Muscle of leg (tissue), 16 donors: ENCODE measurements at places on chromosomes 13 and 19.

- no peak for DNase-seq
These were observed 1210.0 kb downstream of the SLITRK1 start for GRCh38 chr13:82672248-82672647.

- no peak for DNase-seq
These were observed 1388.0 kb downstream of the EFNB2 start for GRCh38 chr13:105147461-105147860.

DNA sequence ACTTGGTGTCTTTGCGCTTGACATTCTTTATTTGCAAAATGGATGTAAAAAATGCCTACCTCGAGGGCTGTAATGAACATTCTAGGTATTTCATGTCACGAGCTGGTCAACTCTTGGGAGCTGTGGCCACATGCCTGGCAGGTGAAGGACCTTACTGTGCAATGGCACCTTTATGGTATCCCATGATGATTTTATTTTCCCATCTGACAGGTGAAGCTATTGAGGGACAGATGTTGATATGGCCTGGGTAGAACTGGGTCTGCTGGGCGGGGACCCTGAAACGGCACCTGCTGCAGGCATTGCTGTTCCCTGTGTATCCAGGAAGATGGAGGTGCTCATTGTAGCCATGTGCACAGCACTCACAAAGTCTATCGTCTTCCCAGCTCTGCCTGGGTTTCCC is 332.2 kb downstream of the TEX29 start:
- no peak for DNase-seq

GRCh38 chr13:52955472-52955874 is 73.1 kb upstream of the OLFM4 start:
- DNase-seq = no peak

DNA sequence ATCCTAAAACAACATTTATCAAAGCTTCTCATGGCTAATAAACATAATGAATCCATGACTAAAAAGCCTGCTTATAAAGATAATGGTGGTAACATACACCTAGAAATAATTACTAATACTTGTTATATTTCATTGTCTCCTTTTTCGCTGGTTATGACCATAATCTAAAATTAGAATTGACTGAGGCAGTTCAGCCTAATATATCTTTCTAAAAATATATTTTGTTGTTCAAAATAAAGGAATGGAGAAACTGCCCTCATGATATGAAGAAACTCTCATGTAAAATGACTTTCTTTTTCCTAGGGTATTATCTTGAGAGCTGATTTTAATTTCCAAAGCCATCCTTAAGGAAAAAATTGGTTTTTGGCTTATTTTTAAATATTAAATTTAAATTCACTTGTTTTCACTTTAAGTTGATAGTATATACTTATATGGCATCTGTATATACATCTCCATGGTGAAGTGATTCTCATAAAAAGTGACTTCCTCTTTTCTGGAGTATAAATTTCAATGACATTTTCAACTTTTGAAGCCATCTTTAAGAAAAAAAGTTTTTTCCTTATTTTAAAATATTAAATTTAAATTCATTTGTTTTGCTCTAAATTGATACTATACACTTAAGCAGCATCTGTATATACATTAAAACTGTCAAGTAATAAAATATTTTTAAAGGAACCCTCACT is 204.6 kb downstream of the VWA8 start:
- DNase-seq = no peak
